NCI-H2081 (cell line): ENCODE measurements at places on chromosomes 16 and 17.

GRCh38 chr17:57868910-57869616 is 19.2 kb upstream of the MRPS23 start:
- DNase-seq: no peak

DNA sequence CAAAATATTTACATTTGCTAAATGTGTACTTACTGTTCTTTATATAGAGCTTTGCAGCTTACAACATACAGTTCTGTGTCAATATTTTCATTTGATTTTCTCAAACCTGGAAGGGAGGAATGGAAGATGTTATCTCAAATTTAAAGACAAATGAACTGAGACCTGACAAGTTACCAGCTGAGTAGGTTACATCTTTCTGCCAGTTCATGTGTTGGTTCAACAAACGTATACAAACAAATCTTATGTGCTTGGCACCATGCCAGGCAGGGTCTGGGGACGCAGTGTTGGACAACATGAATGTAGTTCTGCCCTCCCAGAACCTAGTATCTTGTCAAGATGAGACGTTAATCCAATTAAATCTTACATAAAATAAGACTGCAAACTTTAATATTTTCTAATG is 507.5 kb upstream of the HSBP1 start:
- DNase-seq: no peak

GRCh38 chr16:1965396-1966001 is 873 bp upstream of the RPS2 start:
- DNase-seq: no peak

GRCh38 chr17:13835151-13835550 is 233.4 kb upstream of the HS3ST3A1 start:
- no peak for DNase-seq

- no peak for DNase-seq
These were observed 108.5 kb upstream of the XYLT1 start for GRCh38 chr16:17578981-17579874.

GRCh38 chr17:956905-957304 is 22.7 kb downstream of the NXN start:
- no peak for DNase-seq

DNA sequence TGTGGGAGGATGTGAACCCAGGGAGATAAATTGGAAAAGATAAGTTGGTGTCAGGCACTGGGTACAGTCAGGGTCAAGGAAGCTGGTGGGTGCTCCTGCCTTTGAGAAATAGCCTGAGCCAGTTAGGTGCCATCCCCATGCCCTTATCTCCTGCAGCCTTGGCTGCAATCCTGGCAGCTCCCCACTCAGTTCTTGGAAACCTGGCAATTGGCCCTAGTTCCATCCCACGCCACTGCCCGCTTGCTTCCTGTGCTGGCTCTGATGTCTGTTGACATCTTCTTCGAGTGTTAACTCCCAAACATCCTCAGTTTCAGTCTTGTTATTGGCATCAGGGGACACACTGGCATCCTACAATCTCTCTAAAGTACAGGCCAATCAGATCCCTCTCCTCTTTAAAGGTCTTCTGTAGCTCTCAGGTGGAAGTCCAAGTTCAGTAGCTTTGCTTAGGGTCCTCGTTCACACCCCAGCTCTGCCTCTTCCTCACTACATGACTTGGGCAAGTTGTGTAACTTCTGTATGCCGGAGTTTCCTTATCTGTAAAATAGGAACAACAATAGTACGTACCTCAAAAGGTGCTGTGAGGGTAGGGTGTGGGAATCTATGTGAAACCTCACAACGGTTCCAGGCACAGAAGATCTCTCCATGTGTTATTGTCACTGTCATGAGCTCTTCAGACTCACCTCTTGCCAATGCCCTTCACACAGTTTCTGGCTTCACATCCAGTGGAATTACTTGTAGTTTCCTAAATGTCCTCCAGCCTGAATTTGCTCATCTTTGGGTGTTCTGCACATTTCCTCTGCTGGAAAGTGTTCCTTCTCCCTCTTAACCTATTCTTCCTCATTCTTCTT is 13.5 kb upstream of the PRKAR1A start:
- DNase-seq: no peak

DNA sequence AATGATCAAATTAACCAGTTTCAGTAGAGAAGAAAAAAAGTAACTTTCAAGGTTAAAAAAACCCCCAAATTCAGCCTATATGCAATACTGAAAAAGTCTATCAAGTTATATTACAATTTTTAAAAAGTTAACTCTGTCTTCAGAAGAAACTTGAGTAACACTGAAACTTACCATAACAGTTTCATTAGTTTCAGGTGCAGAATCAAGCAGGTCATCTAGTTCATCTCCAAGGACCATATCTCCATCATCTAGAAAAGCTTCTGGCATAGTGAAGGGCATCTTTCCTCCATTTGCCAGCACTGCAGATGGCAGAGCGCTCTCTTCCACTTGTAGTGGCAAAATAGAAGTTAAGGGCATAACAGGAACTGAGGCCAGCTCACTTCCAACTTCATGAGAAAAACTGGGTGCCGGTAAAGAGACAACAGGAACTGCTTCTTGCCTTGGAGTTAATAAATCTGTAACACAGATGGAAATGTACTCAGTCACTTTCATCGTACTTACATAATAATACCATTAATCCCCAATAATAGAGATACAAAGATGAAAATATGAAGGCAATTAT is 22.9 kb downstream of the ZC3H7A start:
- no peak for DNase-seq

GRCh38 chr16:56909527-56909979 is 22.4 kb upstream of the HERPUD1 start:
- no peak for DNase-seq

DNA sequence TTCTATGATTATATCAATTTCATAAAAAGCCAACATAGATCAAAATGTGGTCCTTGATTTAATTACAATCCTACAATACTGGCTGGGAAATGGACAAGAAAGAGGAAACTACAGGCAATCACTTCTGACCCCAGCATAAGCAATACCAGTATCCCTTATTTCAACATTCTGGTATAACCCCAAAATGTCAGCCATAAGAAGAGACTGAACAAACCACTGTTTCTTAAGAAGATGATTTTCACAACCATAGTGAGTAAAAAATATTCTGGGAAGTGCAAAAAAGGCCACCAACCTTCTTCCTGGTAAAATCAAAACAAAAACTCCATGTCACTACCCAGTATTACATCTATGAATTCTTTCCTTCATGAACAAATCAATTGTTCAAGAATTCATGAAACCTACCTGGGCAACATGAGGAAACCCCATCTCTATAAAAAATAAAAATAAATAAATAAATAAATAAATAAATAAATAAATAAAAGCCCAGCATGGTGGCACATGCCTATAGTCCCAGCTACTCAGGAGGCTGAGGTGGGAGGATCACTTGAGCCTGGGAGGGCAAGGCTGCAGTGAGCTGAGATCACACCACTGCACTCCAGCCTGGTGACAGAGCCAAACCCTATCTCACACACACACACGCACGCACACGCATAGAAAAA is 7.5 kb downstream of the N4BP1 start:
- no peak for DNase-seq

DNA sequence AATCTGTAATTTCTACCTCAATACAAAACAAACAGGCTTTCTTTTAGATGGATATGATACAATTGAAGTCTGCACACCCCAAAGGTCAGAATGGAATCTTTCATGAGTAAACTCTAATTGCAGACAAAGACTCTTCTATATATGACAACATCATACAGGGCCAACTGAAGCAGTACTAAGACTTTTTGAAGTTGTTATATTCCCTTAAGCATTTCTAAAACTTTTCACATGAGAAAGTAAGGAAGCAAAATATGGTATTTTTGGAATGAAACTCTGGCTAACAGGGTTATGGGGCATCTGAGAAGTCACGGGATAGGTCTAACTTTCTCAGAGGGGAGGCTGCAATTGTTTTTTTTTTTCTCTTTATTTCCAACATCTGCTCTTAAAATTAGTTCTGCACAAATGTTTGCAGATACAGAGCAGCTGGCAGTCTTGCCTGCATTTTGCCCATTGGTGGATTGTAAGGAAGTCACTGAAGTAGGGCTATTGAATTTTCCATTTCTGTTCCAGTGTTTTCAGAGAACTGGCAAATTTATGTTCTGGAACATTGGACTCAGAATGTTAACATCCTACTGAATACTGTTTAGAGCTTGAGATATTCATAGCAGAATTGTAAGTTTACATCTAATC is 59.1 kb downstream of the SSH2 start:
- peak; percentile 14 for DNase-seq

GRCh38 chr16:24118126-24118821 is 137.9 kb upstream of the CACNG3 start:
- DNase-seq: no peak

DNA sequence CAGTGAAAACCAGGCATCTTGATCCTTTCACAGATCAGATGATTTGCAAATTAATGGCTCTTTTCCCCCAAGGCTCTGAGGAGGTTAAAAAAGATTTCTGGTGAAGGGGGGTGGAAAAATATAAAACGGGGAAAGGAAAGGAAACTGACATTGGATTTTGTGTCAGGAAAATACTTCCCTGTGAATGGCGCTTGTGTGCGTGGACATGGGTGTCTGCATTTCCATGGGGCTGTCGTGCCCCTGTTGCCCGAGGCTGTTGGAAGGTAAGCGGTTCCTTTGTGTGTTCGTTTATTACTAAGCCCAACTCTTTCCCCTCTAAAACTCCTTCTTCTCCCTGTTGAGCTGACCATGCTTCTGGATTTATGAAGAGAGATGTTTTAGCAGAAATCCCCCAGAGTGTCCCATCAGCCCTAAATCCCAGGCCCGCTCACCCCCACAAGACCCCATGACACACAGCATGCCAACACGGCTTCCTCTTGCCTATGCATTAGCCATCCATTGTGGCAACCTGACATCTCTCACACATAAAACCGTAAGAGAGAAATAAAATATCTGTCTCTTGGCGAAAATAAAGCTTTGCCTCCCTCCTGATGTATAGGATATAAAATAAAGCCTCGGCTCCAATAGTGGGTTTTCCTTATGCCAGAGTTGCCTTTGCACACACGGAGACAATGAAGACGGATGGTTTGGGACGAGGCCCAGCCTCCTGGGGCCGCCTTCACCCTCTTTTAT is 7.3 kb upstream of the LHX1 start:
- DNase-seq: no peak

- DNase-seq: no peak
These were observed 267.7 kb upstream of the ZFHX3 start for GRCh38 chr16:73315645-73316044.

DNA sequence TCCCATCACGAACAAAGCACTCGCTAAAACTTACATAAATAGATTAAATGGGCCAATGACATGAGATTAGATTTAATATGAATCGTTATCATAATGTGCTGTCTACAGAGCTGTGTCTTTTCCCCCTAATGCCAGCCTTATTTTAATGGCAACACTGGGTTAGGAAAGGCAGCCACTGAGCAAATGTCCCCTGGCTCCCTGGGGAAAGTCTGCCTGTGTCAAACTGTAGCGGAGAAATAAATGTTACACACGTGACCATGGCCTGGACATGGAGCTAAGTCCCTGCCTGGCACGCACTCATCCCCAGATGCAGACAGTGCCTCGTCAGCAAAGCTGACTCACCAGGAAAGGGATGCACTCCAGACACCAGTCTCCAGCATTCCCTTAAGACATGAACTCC is 61.3 kb upstream of the SDK2 start:
- no peak for DNase-seq

DNA sequence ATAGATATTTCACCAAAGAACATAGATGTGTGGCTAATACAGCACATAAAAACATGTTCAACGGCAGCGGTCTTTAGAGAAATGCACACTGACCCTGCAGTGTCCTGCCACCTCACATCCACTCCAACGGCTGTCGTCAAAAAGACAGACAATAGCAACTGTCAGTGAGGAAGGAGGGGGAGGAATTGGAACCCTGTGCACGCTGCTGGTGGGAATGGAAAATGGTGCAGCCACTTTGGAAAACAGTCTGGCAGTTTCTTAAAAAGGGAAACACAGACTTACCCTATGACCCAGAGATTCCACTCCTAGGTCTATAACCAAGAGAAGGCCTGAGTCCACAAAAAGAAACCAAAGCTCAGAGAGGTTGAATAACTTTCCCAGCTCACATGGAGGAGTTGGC is 7.7 kb downstream of the CEP295NL start:
- DNase-seq: no peak

DNA sequence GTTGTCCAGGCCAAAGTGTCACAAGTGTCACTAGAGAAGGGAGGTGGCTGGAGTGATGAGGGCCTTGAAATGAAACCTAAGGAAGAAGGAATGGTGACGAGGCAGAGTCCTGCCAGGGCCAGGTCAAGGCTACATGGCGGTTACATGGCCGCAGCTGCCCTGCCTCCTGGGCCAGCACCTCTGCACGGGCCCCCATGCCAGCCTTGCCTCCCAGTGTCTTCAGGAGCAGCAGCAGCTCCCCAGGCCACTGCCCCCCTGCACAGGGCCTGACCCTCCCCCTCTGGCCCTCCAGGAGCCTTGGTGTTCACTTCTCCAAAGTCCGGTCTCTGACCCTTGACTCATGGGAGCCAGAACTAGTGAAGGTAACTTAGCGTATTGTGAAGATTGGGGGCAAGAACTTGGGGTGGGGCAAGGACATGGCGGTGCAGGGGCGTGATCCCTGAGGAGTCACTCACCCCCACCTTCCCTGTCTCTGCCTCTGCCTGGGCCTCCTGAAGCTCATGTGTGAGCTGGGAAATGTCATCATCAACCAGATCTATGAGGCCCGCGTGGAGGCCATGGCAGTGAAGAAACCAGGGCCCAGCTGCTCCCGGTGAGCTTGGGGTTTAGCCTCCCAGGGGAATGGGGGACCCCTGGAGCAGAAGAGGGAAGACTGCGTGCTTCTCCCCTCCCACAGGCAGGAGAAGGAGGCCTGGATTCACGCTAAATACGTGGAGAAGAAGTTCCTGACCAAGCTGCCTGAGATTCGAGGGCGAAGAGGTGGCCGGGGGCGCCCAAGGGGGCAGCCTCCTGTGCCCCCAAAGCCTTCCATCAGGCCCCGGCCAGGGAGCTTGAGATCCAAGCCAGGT is 4.1 kb upstream of the KCTD11 start:
- DNase-seq: no peak

- no peak for DNase-seq
These were observed 12.9 kb downstream of the PLK1 start for GRCh38 chr16:23691483-23692189.

DNA sequence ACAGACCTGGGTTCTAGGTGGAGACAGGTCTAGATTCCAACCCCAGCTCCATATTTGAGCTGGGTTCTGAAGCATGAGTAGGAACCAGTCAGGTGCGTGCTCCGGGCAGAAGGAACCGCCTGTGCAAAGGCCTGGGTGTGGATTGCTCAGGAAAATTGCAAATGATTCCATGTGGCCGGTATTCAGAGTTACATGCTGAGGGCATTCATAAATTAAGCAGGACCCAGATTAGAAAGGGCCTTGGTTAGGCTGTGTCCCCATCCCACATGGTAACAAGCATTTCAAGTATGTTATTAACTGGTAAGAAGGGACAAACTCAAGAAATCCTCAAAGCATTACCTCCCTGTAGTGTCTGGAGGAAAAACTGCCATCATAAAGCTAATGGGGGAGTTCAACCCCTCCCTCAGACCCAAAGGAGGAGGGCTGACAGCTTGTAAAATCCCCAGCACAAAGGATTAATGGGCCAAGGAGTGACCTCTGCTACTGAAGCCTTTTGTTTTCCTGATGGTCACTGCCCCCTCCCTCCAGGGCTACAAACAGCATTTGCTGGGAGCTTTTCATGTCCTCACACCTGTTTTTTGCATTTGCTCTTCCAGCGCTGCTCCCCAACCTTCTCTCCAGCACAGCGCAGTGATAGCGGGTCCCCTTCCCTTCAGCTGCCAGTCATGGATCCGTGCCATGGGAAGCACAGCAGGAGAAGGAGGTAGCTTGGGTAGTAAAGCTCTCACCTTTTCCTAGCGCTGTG is 218.0 kb downstream of the C16orf95 start:
- no peak for DNase-seq

GRCh38 chr17:76670718-76671122 is 27.2 kb upstream of the ST6GALNAC1 start:
- no peak for DNase-seq

- DNase-seq: no peak
These were observed 5.3 kb downstream of the HS3ST3A1 start for GRCh38 chr17:13596241-13596923.
